ENCODE measurements at places on chromosomes 1 and 21. TPM values are rescaled to one million over a fixed set of nuclear protein-coding genes. Genes with fewer than 3 reads are reported as not detected.

The CEP85 gene
- 13.6 TPM for total RNA-seq

The FMO3 gene
- total RNA-seq: 5.4 TPM

The TPTE gene
- not detected for total RNA-seq

The ATP1A2 gene
- total RNA-seq: 5.0 TPM

The SDHB gene
- 110 TPM for total RNA-seq

The EXO1 gene
- 5.6 TPM for total RNA-seq

The SLC1A7 gene
- 1.2 TPM for total RNA-seq

The UMODL1 gene
- 0.10 TPM for total RNA-seq

The SLAMF8 gene
- total RNA-seq: 15.2 TPM

All from left lung (tissue), 14 donors.